ENCODE measurements at places on chromosomes 3 and 15.
A peak's percentile ranks its signal among the peaks of the same experiment; 100 is the strongest.

- DNase-seq = no peak
Observed at GRCh38 chr3:188092648-188093047, 61.3 kb upstream of the LPP start.

DNA sequence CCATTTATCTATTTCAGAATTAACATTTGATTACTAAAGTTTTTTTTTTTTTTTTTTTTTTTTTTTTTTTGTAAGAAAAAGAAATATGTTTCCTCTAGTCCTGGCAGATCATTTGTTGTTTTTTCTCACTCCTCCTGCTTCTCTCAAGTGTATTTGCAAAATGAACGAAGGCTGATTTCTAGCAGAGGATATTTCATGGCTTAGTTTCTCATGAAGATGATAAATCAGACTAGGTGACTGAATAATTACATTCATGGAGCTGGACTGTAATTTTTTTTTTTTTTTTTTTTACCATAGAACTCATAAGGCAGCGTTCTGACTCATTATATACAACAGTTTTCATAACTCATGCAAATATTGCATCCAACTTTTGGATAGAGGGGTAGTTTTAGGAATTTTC is 332.5 kb upstream of the SEMA6D start:
- DNase-seq = peak; percentile 7

- DNase-seq = peak; percentile 85
Observed at GRCh38 chr15:90071220-90071807, 31.0 kb downstream of the IDH2 start.

DNA sequence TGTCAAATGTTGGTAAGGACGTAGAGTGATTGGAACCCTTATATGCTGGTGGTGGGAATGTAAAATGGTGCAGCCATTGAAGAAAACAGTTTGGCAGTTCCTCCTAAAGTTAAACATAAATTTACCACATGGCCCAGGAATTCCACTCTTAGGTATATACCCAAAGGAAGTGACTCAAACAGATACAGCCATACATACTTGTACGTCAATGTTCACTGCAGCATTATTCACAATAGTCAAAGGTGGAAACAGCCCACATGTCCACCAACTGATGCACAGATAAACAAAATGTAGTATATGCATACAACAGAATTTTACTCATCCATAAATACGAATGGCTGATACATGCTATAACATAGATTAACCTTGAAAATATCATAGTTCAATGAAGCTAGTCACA is 13.2 kb downstream of the CLASP2 start:
- DNase-seq = no peak

DNA sequence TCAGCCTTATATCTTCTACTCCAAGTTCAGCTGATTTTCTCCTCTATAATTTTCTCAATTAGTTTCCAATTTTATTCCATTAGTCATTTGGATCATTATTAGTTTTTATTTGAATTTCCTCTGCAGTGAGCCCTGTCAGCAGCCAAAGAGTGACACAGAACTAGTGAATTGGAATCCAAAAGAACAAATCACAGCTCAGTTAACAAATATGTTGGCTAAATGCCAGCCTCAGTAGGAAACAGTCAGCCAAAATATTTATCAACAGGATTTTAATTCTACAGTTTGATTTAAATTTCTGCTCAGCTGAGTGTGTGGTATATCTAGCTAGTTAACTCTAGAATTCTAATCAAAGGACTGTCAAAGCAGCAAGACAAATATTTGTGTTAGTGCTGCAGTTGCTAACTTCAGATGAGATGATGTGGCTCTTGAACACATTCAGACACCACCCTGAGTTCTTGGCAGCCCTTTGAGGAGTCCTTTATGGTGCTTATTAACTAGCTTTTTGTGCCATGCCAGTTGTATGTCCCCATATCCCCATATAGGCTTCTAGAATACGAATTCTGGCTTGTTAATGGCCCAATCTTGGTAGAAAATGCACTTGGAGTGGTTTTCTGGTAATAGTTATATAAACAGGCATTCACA is 194.5 kb downstream of the CPNE4 start:
- DNase-seq = peak; percentile 58

DNA sequence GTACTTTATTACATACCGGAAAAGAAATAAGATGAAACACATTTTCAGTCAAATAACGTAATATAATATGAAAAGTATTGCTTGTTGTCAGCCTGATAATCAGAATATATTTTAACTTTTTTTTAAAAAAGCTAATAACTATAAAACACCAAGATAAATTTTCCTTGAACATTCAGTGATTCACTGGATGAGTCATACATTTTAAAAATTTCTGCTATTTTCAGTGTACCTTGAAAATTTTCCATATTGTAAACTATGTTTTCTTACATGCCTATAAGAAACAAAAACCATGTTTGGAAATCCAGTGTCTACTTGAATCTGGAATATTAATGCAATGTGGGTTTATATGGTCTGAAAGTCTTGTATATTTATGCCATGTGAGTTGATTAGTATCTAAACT is 36.3 kb upstream of the MEIS2 start:
- DNase-seq = no peak

GRCh38 chr3:168116279-168116678 is 20.6 kb upstream of the GOLIM4 start:
- DNase-seq = no peak

GRCh38 chr15:67732671-67733374 is 92.5 kb upstream of the SKOR1 start:
- DNase-seq = no peak

- peak; percentile 72 for DNase-seq
Observed at GRCh38 chr15:80059786-80060355, 395 bp downstream of the ZFAND6 start.

GRCh38 chr3:4460334-4460733 is 6.7 kb downstream of the SUMF1 start:
- DNase-seq = no peak

GRCh38 chr3:13353936-13354542 is 66.1 kb downstream of the NUP210 start:
- DNase-seq = peak; percentile 21

- peak; percentile 90 for DNase-seq
Observed at GRCh38 chr15:78322243-78322642, 17.9 kb upstream of the CRABP1 start.

DNA sequence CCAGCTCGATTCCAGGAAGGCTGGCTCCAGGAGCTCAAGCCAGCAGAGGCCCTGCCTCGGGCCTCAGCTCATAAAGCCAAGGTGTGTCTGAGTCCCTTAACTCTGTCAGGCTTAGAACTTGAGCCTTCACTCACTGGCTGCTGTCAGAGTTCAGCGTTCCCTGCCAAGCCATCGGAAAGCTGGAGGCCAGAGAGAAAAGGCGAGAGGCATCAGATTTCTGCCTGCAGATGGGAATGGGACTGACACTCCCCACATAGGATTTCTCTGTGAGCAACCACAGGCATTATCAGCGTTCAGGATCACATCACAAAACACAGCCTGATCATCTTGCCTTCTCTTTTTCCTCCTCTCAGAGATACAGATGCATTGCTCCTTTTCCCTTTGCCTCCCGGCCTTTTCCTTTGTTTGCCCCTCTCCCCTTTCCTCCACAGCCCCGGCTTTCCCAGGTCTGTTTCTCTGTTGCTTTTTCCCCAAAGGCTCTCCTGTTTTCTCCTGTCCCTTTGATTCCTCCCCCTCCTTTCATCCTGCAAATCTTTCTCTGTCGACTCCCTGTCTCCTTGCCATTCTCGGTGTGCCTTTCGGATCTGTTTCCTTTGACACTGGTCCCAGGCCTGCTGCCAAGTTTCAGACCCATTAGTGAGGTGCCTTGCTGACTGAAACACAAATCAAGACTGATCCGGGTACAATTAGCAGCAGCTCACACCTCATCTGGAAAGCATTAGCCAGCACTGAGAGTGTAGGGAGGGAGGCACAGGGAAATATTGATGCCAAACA is 44.5 kb upstream of the BOC start:
- peak; percentile 65 for DNase-seq

GRCh38 chr3:57029924-57030323 is 30.5 kb upstream of the SPATA12 start:
- no peak for DNase-seq

GRCh38 chr15:50418041-50418583 is 6.1 kb upstream of the USP8 start:
- DNase-seq = peak; percentile 35

- peak; percentile 41 for DNase-seq
Observed at GRCh38 chr3:17686613-17687012, 55.8 kb downstream of the TBC1D5 start.

DNA sequence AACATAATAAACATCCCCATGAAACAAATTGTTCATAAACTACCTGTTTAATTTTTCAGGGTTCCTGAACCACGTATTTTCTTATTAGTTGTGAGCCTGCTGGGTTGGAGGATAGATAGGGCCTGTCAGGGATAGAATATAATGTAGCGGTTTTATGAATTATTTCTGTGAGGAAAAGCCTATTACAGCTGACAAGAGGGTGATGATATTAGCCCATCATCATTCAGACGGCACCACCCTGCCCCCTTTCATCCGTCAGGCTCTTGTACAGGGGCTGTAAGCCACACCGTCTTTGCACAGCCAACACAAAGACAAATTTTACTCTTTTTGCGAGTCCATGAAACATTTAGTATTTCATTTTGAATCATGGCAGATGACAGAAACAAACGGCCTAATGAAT is 335.3 kb upstream of the TMCO5A start:
- no peak for DNase-seq

DNA sequence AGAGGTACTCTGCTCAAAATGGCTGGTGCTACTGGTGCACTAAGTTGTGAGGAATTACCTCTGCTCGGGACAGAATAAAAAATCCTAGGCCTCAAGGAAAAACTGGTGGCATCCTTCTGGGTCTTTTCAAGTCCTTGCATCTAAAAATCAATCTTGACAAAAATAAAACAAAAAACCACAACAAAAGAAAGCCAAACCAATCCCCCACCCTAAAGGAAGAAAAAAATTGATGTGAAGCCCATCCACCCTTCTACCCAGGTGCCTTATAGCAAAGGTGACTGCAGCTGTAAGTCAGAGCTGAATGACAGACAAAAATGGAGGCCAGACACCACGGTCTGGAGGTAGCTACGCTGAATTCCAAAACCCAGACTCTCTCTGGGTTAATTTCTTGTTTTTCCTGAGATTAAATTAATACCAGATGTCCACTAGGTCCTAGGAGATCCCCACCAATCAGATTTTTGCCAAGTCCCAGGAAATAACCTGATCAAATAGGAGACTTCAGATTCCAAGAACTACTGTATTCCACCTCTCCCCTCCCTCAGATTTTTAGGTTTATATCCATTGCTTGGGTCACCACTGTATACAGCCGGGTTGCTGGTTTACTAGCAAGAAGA is 33.5 kb downstream of the ABCC5 start:
- peak; percentile 18 for DNase-seq

DNA sequence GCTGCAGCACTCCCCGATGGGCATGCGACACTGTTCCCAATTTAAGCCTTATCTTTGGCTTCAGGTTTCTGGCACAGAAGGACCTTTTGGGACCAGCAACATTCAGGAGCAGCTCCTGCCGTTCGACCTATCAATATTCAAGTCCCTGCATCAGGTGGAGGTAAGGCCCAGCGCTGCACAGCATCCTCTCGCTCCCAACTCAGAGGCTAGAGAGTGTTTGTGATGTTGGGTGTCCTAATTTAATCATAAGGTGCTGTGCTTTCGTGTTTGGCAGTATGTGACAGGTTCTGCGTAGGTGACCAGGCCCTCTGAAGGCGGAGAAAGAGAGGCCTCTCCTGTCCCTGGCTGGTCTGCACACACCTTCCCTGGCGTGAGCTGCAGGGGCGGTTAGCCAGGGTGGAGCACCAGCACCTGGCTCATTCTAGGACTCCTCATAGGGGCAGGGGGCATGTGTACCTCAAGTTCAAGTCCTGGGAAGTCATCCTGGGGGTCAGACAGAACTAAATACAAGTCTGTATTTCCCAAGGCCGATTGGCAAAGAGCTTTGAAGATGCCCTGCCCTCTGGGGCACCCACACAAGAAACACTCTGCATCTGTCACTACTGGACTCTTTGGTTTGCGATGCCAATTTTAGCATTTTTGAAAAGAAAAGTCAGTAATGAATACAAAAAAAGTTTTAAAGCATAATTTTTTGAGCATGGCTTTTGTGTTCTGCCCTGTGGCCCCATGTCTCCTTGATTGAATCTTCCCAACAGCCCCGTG is 17.0 kb downstream of the NISCH start:
- no peak for DNase-seq

- no peak for DNase-seq
Observed at GRCh38 chr3:80668100-80668499, 900.3 kb upstream of the ROBO1 start.

DNA sequence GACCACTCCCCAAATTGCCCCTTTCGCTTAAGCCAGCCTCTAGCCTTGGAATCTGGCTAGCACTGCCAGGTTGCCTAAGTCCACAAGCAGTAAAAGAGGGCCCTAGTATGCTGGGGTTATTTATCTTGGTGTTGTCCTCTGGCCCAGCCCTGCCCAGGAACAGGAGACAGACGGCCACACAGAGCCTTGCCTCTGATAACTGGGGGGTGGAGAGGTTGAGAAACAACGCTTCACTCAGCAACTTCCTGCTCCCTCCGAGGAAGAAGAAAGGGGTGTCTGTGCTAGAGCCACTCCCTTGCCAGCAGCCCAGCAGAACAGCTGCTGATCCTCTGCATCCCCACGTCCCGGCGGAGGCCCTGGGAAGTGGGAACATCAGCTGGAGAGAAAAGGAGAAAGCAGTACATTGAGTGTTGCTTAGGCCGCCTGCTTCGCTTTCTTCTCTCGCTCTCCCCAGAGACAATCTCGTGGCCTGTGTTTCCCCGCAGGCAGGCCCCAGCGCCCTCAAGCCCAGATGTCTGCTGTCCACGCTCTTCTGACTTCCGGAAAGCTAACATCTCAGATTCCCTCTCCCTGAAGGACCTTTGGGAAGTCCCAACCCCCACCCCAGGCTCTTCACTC is 22.6 kb upstream of the C3orf70 start:
- DNase-seq = peak; percentile 50

DNA sequence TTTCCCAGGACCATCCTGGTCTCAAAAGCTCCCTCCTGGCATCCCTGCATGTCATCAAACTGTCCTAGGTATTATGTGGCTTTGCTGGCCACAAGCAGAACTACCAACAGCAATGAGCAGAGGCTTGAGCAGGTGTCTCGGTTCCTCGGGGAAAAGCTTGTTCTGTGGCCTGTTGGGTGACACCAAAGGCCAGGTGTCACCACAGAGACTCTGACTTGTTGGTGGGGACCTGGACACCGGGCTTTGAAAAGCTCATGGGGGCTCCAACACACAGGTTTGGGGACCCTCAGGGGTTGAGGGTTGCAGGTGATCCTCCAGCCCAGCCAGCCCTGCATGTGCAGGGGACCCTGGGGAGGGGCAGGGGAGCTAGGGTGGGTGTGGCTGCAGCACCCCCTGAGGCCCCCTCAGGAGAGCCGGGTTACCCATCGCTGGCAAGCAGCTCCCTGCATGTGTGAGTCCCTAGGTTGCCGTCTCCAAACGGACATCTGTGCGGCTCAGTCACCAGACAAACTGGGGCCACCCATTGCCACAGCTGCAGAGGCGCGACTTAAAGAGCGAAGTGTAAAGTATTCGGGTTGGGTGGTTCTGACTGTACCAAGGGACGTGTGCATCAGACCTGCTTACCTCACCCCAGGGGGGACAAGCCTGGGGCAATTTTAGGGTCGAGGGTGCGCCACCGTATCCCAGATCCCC is 140.1 kb downstream of the CHSY1 start:
- no peak for DNase-seq

DNA sequence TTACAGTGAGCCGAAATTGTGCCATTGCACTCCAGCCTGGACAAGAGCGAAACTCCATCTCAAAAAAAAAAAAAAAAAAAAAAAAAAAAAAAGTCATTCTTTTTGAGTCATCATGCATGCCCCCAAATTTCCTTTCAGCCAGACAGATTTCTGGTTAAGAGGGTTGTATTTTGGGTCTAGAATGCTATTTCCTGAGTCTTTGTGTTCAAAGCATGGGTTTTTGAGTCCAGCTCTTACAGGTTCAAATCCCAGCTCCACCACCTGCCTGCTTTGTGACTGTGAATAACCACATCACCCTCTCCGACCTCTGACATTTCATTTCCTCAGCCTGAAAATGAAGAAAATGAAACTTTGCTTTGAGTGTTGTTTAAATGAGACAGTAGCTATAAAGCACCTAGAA is 9.3 kb upstream of the C15orf61 start:
- peak; percentile 52 for DNase-seq

All from fibroblast of skin of scalp (primary cell).